ENCODE measurements at places on chromosomes 7 and 10. TPM values are rescaled to one million over a fixed set of nuclear protein-coding genes. Genes with fewer than 3 reads are reported as not detected.

GRCh38 chr7:37069336-37069735 is 345.0 kb upstream of the AOAH start:
- no peak for DNase-seq

DNA sequence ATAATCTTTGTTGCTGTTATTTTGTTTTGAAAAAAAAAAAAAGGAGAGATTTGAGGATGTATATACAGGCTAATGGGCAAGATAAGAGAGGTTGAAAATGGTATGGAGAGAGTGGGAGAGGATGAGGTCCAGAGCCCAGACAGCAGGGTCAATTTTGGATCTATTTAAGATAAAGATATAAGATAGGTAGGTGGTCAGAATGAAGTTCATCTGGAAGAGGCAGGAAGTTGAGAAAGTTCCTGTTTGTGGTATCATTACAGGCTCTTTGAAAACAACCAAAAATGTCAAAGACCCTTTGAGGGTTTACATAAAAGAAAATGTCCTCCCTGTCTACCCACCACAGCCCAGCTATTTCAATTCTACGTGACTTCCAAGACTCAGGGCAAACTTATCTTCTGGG is 7.5 kb downstream of the CEP41 start:
- DNase-seq, result no peak

DNA sequence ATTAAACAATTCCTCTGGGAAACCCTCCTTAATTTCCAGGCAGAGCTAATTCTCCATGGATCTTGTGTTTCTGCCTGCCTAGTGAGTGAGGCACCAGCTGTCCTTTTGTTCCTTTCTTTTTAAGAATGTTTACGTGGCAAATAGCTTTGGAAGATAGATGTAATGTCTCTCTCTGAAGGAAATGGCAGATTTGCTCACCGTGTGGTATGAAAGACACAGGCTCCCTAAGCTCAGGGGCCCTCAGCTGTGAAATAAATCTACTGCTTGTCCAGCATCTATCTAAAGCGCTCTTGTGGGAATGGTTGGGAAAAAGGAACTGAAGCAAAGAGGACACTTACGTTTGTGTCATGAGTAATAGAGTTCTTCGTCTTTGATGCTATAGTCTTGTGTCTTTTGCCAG is 64.6 kb downstream of the FAS start:
- no peak for DNase-seq

DNA sequence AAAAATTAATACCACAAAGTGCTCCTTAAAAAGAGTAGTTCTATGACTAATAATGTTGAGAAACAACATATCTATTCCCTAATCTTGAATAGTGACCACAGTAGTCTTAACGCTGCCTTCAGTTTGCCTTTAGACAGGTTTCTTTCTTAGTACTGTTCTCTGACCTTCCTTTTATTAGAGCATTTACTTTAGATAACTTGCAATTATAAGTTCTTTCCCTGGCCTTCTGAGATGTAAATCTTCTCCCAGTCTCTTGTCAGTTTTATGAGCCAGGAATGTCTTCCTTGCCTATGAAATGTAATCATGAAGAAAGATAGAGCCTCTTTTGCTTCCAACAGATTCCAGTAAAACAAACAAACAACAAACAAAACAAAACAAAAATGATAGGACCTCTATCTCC is 1119.8 kb upstream of the LRRTM3 start:
- DNase-seq, result no peak

The FAM13C gene
- 18.7 TPM for total RNA-seq

All from posterior vena cava (tissue), 2 donors.